ENCODE measurements at places on chromosomes 7 and 10. TPM values are rescaled to one million over a fixed set of nuclear protein-coding genes. Genes with fewer than 3 reads are reported as not detected.

Gene RTKN2
- total RNA-seq: 0.69 TPM

Gene EBF3
- total RNA-seq: 44.1 TPM

Gene SMO
- 8.2 TPM for total RNA-seq

Gene SFTPA1
- total RNA-seq: 0.07 TPM

Gene VSTM4
- total RNA-seq: 2.0 TPM

Gene PAXIP1
- total RNA-seq: 9.8 TPM

Gene LLCFC1
- not detected for total RNA-seq

Gene EVX1
- 0.14 TPM for total RNA-seq

Gene ICA1
- total RNA-seq: 24.3 TPM

Gene NOC3L
- total RNA-seq: 20.5 TPM

Gene TBC1D12
- 10.8 TPM for total RNA-seq

Gene LDB1
- total RNA-seq: 86.8 TPM

Gene FMC1
- 49.6 TPM for total RNA-seq

Gene RBAK
- total RNA-seq: 16.2 TPM

Gene BTBD16
- total RNA-seq: 0.10 TPM

Gene KCND2
- 5.9 TPM for total RNA-seq

Gene METTL27
- 1.2 TPM for total RNA-seq

Gene SVIL
- 118 TPM for total RNA-seq

Gene TCF7L2
- total RNA-seq: 6.9 TPM

Gene SPDYE6
- 0.38 TPM for total RNA-seq

Gene ENO4
- total RNA-seq: 9.0 TPM

Gene ARF5
- 165 TPM for total RNA-seq

Gene WDFY4
- 0.07 TPM for total RNA-seq

Gene GRID1
- total RNA-seq: 10.7 TPM

Gene FAM25A
- not detected for total RNA-seq

Gene TMEM254
- 10.1 TPM for total RNA-seq
